Liver (tissue), 10 donors: ENCODE measurements at places on chromosomes 1 and 21. TPM values are rescaled to one million over a fixed set of nuclear protein-coding genes. Genes with fewer than 3 reads are reported as not detected.

Gene CREG1
- total RNA-seq = 100 TPM

DNA sequence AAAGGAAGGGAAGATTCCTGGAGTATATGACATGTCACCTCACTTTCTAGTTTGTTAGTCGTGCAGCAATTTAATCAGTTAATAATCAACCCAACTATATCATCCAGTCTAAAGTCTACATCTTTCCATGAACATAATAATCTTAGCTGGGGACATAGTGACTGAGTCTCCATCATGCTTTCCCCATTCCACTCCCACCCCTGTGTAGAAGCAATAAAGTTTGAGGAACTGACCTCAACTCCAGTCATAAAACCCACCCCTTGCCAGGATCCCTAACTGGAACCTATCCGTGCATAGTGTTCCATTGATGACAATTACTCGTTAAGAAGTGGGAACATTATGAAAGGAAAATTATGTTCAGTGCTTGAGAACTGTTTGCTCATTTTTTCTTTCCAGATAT, 48.9 kb upstream of the MROH9 start:
- no peaks in the 10 kb centered on the region for H3K27me3 ChIP-seq
- H3K4me1 ChIP-seq = no peaks in the 10 kb centered on the region
- DNase-seq = no peak
- no peaks in the 10 kb centered on the region for H3K36me3 ChIP-seq
- H3K4me3 ChIP-seq = no peak overlapping the region

- no peak overlapping the region for H3K27ac ChIP-seq
- H3K4me1 ChIP-seq = peaks cover 47% of the 10 kb centered on the region
- H3K4me3 ChIP-seq = no peak overlapping the region
- H3K36me3 ChIP-seq = no peaks in the 10 kb centered on the region
- DNase-seq = no peak
These were observed 19.0 kb downstream of the RRP1 start for GRCh38 chr21:43808367-43808766.

GRCh38 chr1:25677193-25677773, 60.7 kb downstream of the MAN1C1 start:
- H3K36me3 ChIP-seq = no peaks in the 10 kb centered on the region
- no peak overlapping the region for H3K27ac ChIP-seq
- no peak for DNase-seq
- peaks cover 24% of the 10 kb centered on the region for H3K4me1 ChIP-seq
- no peak overlapping the region for H3K4me3 ChIP-seq

Gene CD5L
- 124 TPM for total RNA-seq

GRCh38 chr1:52552236-52552504, 722 bp downstream of the TUT4 start:
- H3K36me3 ChIP-seq = no peaks in the 10 kb centered on the region
- peak overlapping the region; percentile 85 for H3K27ac ChIP-seq
- H3K27me3 ChIP-seq = no peaks in the 10 kb centered on the region
- H3K4me1 ChIP-seq = peaks cover 20% of the 10 kb centered on the region
- peak overlapping the region; percentile 71 for H3K4me3 ChIP-seq

GRCh38 chr1:209809611-209810010, 3.7 kb upstream of the IRF6 start:
- H3K36me3 ChIP-seq = no peaks in the 10 kb centered on the region
- H3K27me3 ChIP-seq = no peaks in the 10 kb centered on the region
- H3K27ac ChIP-seq = no peak overlapping the region
- no peak overlapping the region for H3K4me3 ChIP-seq

DNA sequence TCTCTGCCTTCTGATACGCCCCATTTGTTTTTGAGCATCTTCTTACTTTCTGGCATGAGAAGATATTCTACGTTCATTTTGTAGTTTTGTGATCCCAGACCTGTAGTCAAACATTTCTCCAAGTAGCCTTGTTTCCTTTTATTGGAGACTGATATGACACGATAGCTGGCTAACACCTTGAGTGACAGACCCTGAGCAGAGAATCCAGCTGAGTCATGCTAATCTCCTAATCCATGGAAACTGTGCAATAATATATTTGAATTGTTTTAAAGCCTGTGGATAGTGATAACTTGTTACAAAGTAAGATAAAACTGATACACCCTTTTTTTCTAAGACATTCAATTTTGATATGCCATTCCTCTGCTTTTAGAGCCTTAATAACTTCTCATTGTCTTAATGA, 1.2 kb upstream of the IFI44L start:
- no peak overlapping the region for H3K27ac ChIP-seq
- no peak overlapping the region for H3K4me3 ChIP-seq
- no peaks in the 10 kb centered on the region for H3K36me3 ChIP-seq
- H3K27me3 ChIP-seq = no peaks in the 10 kb centered on the region
- DNase-seq = no peak

DNA sequence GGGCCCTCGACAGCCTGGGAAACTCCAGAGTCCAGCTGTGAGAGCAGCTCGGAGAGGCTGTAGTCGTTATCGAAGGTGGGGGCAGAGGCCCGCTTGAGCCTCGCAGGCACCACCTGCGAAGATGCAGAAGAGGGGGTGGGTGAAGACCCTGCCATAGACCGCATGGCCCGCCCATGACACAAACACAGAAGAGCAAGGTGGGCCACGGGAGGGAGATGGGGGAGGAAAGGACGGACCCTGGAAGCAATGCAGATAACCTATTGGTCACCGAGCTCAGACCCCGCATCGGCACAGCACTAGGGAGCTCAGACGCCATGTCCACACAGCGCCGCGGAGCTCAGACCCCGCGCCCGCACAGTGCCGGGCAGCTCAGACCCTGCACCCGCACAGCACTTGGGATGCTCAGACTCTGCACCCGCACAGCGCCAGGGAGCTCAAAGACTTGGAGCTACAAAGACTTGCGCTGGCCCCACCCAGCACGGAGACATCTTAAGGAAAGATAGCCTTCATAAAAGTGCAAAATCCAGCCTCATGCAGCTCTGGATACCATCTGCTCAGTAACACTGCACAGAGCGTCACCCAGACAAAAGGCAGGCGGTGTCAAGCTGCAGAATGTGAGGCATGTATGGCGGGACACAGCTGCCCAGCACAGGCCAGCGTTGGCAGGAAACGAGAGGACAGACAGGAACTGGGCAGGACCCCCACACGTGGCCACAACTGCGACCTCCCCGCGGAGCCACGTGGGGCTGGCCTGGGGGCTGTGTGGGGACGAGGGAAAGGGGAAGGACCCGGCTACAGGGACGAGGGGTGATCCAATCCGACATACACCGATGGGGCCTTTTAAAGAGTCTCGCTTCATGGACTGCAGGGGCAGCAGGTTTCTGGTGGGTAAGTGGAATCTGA, 22.6 kb downstream of the RIPK4 start:
- no peak overlapping the region for H3K4me3 ChIP-seq
- H3K27ac ChIP-seq = no peak overlapping the region
- no peak for DNase-seq
- no peaks in the 10 kb centered on the region for H3K27me3 ChIP-seq

- DNase-seq = no peak
- no peak overlapping the region for H3K4me3 ChIP-seq
- no peak overlapping the region for H3K27ac ChIP-seq
- H3K27me3 ChIP-seq = peaks cover 13% of the 10 kb centered on the region
These were observed 8.1 kb upstream of the TACSTD2 start for GRCh38 chr1:58585166-58585565.

DNA sequence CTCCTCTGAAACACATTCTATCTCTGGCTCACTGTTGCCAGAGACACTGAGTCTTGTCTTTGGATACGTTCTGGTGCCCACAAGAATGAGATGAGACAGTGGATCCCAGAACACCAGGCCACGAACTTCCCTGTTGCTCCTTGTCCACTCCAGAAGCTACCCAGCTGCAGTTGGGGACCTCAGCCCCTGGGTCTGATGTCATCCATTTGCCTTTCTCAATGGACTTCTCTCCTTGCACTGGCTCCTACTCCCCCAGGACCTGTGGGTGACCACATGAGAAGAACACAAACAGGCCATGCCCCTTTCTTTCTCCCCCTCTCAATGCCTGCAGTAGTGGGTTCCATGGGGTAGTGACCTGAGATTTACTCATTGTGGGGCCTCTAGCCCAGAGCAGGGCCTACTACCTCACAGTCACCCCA, 5.9 kb downstream of the NBPF1 start:
- peak; percentile 38 for DNase-seq
- H3K27ac ChIP-seq = peak overlapping the region; percentile 65
- H3K36me3 ChIP-seq = peaks cover 6% of the 10 kb centered on the region
- H3K4me3 ChIP-seq = no peak overlapping the region

DNA sequence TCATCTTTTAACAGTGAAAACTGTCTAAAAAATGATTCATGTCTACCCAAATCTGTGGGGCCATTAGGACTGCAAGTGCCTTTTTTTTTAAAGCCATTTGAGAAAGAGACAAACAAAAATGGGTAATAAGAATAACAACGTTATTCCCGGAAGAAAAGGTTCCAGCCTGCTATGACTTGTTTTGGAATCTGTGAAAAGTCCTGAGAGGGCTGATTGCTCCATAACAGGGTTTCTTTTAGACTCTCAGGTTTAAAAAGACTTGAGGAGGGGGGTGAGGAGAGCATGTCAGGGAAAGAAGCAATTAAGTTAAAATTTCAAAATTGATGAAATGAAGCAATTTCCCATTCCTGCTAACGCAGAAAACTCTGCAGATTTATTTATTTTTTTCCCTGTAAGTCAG, 56.4 kb downstream of the CACHD1 start:
- no peaks in the 10 kb centered on the region for H3K4me1 ChIP-seq
- no peak overlapping the region for H3K4me3 ChIP-seq
- DNase-seq = no peak
- no peaks in the 10 kb centered on the region for H3K36me3 ChIP-seq
- H3K27ac ChIP-seq = no peak overlapping the region
- no peaks in the 10 kb centered on the region for H3K27me3 ChIP-seq

Gene FRRS1
- 49.2 TPM for total RNA-seq

DNA sequence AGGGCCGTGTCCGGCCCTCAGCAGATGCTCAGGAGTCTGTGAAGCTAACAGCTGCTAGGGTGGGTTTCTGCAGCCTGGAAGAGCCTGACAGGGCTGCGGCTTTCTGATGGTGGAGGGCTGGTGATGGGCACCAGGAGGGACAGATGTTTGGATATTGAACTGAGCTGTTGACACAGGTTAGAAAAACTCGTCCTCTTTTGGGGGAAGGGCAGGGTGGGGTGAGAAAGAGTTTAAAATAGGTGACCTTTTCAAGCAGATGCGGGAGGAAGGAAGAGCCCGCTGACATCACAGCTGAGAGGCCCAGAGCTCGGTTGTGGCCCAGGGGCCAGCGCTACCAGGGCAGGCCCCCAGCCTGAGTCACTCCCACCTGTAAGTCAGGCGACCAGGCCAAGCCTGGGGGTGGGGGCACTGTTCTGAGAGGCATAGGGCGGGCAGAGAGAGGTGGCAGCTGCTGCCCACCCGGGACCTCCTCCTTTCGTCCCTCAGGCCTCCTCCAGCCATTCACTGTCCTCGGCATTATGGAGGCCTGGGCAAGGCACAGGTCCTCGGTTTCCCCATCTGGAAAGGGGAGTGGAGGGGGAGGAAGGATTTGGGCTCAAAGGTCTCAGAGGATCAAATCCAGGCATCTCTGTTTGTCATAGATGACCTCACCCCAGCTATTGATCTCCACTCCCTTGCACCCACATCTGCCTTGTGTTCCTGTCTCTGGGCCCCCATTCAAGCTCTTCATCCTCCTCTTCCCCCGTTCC, 32.3 kb upstream of the ID3 start:
- no peaks in the 10 kb centered on the region for H3K36me3 ChIP-seq
- no peak for DNase-seq

Gene ILDR2
- total RNA-seq = 0.09 TPM

GRCh38 chr1:112244131-112244530, 151.9 kb upstream of the CTTNBP2NL start:
- DNase-seq = no peak
- H3K4me3 ChIP-seq = no peak overlapping the region
- H3K4me1 ChIP-seq = no peaks in the 10 kb centered on the region
- peaks cover 2% of the 10 kb centered on the region for H3K27me3 ChIP-seq

DNA sequence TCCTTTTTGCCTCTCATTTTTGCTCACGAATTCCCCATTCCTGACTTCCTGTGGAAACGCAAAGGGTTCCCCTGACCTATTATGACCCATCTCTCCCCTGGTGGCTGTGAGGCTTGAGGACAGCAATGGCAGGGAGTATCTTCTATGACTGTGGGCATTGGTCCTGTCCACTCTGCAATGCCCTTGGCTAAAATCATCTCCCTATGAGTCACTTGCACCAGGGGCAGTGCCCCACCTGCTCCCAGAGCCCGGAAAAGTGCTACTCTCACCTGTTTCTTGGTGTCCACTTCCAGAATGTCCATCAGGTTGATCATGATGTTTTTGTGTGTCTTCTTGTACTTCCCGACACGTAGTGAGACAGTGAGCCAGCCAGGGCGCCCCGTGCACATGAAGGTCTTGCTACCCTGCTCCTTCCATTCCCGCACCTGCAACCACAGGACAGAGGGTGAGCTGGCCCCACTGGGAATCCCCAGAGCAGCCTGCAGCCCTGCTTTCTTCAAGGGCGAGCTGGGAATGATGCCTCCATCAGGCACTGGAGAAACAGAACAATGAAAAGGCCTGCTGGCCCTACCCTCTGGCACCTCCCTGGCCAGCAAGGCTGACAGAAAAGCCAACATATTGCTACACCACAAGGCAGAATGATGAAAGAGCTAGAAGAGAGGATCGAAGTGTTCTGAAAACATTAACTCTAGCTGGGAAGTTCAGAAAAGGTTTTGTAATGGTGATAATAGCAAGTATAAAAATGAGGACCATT, 3.5 kb downstream of the DHCR24 start:
- no peaks in the 10 kb centered on the region for H3K27me3 ChIP-seq
- peaks cover 49% of the 10 kb centered on the region for H3K4me1 ChIP-seq
- peak overlapping the region; percentile 39 for H3K4me3 ChIP-seq
- H3K36me3 ChIP-seq = peaks cover 9% of the 10 kb centered on the region

- DNase-seq = no peak
- peaks cover 11% of the 10 kb centered on the region for H3K36me3 ChIP-seq
- H3K4me3 ChIP-seq = no peak overlapping the region
- no peak overlapping the region for H3K27ac ChIP-seq
- H3K4me1 ChIP-seq = no peaks in the 10 kb centered on the region
These were observed 106.4 kb downstream of the TBX15 start for GRCh38 chr1:118881751-118882150.

- H3K27me3 ChIP-seq = no peaks in the 10 kb centered on the region
- H3K36me3 ChIP-seq = no peaks in the 10 kb centered on the region
- H3K4me3 ChIP-seq = no peak overlapping the region
- H3K4me1 ChIP-seq = no peaks in the 10 kb centered on the region
- no peak for DNase-seq
These were observed 47.7 kb downstream of the NOS1AP start for GRCh38 chr1:162117039-162117774.

- no peaks in the 10 kb centered on the region for H3K27me3 ChIP-seq
- no peak for DNase-seq
- H3K4me1 ChIP-seq = peaks cover 1% of the 10 kb centered on the region
- H3K36me3 ChIP-seq = peaks cover 47% of the 10 kb centered on the region
These were observed 7.4 kb downstream of the YTHDF2 start for GRCh38 chr1:28744184-28744583.

GRCh38 chr1:85180869-85181268, 19.9 kb downstream of the SYDE2 start:
- no peak overlapping the region for H3K4me3 ChIP-seq
- no peak for DNase-seq
- no peak overlapping the region for H3K27ac ChIP-seq
- no peaks in the 10 kb centered on the region for H3K27me3 ChIP-seq

- H3K27me3 ChIP-seq = peaks cover 3% of the 10 kb centered on the region
- no peak overlapping the region for H3K4me3 ChIP-seq
- no peak for DNase-seq
- H3K27ac ChIP-seq = no peak overlapping the region
- no peaks in the 10 kb centered on the region for H3K4me1 ChIP-seq
These were observed 44.0 kb downstream of the EDN2 start for GRCh38 chr1:41440321-41441085.
